BJ (cell line): ENCODE measurements at places on chromosomes 5 and 9. TPM values are rescaled to one million over a fixed set of nuclear protein-coding genes. Genes with fewer than 3 reads are reported as not detected.

The PLK2 gene
- polyA plus RNA-seq: 20.7 and 21.7 TPM in 2 replicates

The FOXD4L6 gene
- not detected in 2 replicates for polyA plus RNA-seq

The AQP3 gene
- polyA plus RNA-seq: 0.40 and 0.47 TPM in 2 replicates

The PCDHA11 gene
- not detected in 2 replicates for polyA plus RNA-seq

The NFIL3 gene
- 6.9 and 11.4 TPM in 2 replicates for polyA plus RNA-seq

DNA sequence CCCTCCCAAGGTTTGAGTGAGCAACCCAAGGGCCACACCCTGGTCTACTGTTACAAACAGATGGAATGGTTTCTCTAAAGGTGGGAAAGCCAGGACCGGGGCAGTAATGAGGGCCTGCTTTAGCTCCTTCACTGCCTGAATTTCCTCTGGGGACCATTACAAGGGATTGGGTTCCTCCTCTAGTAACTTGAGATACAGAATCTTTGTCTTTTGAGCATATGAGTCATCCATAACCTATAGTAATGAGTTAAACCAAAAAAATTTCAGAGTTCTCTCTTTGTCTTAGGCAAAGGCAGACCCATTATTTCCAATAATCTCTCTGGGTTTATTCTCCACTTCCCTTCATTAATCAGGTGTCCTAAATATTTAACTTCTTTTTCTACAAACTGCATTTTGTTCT, 618.8 kb downstream of the HINT1 start:
- no peak for DNase-seq

DNA sequence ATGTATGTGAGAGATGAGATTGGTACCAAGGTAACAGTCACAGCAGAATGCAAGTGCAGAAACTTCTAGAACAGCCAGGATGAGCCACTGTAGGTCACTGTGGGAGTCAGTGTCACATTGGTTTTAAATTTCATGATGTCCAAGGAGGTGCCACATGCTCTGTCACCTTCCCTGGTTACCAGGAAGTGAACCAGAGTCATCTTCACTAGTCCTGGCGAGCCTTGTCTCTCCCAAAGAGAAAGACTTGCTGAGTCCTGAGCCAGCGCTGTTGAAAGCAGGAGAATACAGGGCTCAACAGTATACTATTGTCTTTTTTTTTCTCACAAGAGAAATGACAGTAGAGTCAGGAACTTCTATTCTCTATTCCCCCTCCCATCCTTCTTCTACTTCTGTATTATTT, 615.5 kb downstream of the RAB3C start:
- DNase-seq: no peak

- peak; percentile 54 for DNase-seq
Observed at GRCh38 chr5:169248996-169249395, 51.9 kb downstream of the SLIT3 start.

DNA sequence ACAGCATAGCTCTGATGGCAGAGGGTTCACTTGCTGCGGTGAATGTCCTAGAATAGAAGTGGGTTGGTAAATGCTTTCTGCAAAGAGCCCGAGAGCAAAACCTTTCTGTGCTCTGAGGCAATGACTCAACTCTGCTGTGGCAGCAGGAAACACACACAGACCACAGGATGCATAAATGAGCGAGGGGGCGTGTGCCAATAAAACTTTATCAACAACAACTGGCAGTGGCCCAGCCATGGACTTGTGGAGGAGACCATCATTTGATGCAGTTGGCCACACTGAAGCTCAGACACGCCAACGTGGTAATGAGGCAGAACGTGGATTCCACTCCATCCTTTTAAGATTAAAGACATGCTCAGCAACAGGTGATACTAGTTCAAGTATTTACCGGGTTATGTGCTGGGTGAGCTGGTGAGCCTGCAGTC, 6.8 kb downstream of the MRPL36 start:
- DNase-seq: no peak

GRCh38 chr9:86062845-86063693, 36.3 kb downstream of the GOLM1 start:
- DNase-seq: no peak

DNA sequence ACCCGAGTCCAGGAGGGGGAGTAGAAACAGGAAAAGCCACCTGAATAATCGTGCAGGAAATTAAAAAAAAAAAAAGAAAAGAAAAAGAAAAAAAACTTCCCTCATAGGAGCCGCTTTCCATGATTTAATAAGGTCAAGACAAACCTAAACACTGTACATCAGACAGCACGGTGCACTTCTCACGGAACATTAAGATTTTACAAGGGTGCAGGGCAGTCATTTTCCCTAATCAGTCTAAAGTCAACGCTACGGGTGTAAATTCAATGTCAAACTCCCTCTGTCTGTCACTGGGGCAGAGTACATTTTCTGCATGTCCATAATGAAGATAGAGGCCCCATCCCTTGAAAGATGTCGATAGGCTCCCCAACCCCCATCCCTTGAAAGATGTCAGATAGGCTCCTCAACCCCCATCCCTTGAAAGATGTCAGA, 139.7 kb downstream of the TSSK1B start:
- DNase-seq: no peak
